Activated CD4-positive, alpha-beta T cell treated with anti-CD3 and anti-CD28 coated beads, Interleukin-10, Interleukin-2, amounts not matched to agents 100 ng/mL and 50 ng/mL, durations not matched to agents 16 hours and 8 hours (primary cell): ENCODE measurements at places on chromosomes 16 and 17.

DNA sequence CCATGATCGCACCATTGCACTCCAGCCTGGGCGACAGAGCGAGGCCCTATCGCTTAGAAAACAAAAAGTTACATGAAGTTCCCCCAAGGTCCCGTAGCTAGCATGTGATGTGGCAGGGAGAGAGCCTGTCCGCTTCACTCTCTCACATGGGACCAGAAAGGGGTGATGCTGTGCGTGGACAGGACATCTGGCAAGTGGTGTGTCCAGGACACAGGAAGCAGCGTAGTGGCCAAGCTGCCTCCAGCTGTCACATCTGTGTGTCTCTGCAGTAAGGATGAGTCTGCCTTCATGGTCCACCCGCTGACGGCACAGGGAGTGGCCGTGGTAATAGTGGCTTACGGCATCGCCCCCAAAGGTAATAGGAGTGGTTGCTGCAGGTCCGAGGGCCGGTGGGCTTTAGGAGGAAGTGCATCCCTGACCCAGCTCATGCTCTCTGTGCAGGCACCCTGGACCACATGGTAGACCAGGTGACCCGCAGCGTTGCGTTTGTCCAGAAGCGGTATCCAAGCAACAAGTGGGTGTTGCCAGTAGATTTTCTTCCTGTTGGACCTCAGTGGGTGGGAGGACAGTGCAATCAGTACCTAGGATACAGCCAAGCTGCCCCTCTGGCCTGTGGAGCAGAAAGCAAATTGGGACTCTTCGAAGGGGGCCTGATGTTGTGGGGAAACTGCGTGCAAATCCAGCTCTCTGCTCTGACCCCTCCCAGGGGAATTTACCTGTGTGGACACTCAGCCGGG is 9.5 kb upstream of the BIRC5 start:
- no peak for DNase-seq

- peak; percentile 77 for DNase-seq
These were observed 2.4 kb downstream of the CCL18 start for GRCh38 chr17:36066365-36066985.

DNA sequence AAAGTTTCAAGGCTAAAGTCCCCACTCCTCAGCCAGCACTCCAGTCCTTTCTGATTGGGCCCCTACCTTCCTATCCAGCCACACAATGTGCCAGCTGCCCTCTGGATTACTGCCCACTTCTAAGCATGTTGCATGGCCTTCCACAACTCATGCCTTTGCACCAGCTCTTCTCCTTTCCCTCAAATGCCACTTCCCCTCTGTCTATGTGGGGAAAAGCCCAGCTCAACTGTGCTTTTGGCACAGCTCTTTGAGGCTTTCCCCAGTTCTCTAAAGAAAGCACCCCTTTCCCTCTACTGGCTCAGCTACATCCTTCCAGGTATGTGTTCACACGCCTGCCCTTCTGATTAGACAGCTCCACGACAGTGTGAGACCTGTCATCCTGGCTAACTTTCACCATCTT is 18.5 kb downstream of the GTF3C1 start:
- DNase-seq = no peak

DNA sequence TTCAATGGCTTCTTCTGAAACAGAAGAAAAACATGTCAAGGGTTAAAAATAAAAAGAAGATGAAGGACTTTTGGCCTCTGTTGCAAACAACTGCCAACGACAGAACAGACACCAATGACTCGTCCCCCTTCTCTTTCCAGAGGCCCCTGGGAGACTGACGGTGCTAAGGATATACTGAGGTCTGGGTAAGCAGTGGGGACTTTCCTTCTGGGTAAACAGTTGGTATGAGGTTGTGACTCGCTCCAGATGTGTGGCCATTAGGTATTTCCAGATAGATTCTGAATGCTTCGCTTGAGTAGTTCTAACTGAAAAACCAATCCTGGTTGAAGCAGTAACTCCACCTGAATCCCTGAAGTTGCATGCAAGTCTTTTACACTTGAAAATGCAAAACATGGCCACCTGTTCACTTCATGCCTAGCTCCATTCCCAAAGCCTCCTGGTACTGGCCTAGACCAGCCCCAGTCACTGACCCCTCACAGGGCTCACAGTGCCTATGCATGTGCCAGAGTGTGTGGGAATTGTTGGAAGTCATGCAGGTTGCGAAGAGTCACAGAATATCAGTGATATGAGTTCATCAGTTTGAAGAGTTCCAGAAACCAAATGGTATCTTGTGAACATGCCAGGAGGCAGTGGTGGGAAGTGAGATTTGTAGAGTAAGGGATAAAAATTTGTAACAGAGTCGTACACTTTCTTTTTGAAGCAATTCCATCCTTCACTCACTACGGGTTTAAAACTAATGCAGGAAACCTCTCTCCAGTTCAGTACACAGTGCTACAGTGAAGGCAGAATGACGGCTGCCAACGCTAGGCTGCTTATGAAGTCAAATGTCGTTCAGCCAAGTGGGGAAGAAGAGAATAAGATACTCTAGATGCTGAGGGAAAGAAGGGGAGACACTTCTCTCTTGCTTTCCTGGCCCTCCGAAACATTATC is 217.8 kb downstream of the ZFHX3 start:
- peak; percentile 5 for DNase-seq

DNA sequence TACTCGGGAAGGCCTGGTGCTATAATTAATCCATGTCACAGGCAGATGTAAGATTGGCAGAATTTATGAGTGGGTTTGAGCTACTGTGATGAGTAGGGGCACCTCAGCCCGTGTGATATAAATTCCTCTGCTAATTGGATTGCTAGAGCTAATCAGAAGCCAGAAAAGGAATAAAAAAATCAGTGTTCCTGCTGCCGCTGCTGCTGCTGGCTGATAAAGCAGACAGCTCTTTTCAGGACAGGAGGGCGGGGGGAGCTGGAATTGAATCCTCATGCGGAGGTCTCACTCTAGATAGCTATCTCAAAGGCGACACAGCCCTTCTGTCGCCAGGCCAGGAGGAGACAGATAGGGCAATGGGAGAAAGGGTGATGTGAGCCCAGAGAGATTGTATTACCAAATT is 182.7 kb upstream of the ZFHX3 start:
- no peak for DNase-seq

GRCh38 chr17:44200478-44201155 is 933 bp upstream of the ATXN7L3 start:
- DNase-seq = peak; percentile 24

DNA sequence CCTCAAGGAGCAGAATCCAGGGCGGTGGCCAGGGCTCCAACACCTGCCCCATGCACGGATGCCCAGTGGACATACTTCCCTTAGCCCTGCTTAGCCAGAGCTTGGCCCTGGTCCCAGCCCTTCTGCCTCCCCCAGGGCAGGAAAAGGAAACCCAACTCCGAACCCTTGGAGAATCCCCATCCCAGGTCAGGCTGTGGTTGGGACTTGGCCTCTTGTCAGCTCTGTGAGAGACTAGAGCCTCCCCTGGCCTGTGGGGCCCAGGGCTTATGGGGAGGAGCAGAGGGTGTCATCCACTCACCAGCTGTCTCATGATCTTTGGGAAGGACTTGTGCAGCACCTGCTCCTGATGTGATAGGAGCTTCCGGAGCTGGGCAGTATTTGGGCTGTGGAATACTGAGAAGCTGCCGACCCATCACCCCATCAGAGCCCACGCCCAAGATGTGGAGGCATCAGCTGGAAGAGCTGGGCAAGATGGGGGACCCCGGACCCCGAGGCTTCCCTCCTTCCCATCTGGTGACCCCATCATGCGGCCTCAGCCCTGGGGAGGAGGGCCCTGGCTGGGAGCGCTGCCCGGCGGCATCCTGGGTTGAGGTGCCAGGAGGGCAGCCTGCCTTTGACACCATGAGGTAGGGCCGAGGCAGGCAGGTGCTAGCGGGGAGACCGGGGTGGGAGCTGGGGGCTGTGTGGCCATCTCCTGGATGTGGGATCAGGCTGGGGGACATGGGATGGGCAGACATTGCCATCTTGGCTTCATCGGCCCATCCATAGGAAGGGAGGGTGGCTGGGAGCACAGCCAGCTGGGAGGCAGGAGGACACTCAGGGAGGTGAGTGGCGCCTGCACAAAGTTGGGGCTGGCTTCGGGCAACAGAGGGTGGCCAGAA is 45.1 kb downstream of the TNFRSF13B start:
- DNase-seq = no peak

GRCh38 chr17:75241502-75241901 is 19.9 kb downstream of the GGA3 start:
- DNase-seq = no peak

DNA sequence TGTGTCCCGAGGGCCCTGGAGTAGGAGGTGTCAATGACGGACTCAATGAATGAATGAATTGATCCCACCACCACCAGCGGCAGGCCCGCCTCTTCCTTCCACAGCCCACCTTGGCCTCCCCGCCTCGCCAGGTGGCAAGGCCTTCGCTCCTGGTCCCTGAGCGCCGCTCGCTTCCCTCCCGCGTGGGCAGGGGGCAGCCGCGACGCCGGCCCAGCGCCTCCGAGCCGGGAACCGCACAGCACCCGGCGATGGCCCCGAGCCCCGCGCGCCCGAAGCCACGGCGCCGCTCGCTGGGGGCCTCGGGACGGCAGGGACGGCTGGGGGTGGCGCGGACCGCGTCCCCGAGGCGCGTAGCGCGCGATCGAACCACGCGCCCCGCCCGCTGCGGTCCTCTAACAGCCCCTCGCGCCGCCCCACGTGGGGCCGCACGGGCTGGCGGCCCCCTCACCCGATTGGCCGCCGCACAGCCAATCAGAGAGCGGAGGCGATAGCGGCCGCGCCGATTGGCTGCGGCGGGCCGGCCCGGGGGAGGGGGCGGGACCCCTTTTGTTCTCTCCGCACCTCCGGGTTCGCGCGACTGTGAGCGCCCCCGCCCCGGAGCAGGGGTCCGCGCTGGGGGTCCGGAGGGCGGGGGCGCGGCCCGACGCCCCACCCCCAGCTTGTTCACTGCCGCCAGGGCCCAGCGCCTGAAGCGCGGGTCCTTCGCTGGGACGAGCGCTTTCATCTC is 31.4 kb downstream of the ACTG1 start:
- peak; percentile 49 for DNase-seq

DNA sequence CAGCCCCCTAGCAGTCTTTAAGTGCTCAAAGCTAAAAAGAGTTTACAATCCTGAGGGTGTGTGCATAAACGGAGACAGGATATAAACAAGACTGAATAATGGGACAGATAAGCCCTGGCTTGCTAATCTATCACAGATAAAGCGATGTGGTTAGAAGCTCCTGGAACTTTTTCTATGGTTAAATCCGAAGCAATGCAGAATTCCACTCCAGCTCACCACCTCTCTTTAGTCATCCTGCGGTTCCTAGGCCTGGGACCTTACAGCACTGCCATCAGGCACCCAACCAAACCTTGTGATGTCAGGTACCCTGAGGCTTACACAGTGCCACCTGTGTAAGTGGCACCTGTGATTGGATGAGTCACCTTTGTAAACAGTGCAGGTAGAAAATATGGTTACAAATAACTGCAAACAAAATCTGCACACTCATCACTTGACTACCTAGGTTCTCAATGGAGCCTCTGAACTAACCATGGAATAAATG is 31.5 kb upstream of the B4GALNT2 start:
- DNase-seq = no peak

GRCh38 chr17:76500747-76501017 is 541 bp downstream of the RHBDF2 start:
- no peak for DNase-seq

DNA sequence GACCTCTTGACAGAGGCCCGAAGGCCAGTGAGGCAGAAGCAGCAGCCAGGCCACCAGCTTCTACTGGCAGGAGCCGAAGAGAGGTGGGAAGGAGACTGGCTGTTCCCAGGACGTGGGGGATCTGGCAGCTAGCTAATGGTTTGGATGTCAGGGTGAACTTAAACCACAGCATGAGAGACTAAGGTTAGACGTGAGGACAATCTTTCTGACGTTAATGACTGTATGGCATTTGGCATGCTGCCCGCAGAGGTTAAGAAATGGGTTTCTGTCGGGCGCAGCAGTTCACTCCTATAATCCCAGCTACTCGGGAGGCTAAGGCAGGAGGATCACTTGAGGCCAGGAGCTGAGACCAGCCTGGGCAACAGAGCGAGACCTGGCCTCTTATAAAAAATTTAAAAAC is 6.3 kb upstream of the KRT13 start:
- no peak for DNase-seq

GRCh38 chr17:80362428-80363119 is 52.4 kb upstream of the ENDOV start:
- no peak for DNase-seq

- no peak for DNase-seq
These were observed 378.4 kb upstream of the ASIC2 start for GRCh38 chr17:33671491-33671890.

GRCh38 chr17:3610523-3610922 is 1.3 kb upstream of the TRPV1 start:
- no peak for DNase-seq

- DNase-seq = no peak
These were observed 729 bp upstream of the CLTC start for GRCh38 chr17:59619035-59619297.

- DNase-seq = no peak
These were observed 9.4 kb downstream of the CCDC182 start for GRCh38 chr17:57735707-57736106.

DNA sequence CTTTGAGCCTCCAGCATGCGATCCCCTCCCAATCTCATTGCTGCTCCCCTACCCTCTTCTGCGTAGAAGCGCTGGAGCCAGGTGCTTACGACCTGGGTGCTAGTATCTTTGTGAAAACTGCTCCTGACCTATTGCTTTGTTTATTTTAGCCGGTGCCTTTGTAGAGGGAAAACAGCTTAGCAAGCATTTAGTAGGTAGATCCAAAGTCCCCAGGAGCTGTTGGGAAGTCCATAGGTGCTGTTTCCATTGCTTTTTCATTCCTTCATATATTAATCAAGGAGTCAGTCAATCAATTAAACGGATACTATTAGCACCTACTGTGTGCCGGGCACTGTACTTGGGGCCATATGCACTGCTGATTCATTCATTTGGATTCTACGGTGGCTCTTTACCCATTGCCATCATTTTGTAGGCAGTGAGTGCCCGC is 497.6 kb downstream of the WWOX start:
- DNase-seq = no peak

DNA sequence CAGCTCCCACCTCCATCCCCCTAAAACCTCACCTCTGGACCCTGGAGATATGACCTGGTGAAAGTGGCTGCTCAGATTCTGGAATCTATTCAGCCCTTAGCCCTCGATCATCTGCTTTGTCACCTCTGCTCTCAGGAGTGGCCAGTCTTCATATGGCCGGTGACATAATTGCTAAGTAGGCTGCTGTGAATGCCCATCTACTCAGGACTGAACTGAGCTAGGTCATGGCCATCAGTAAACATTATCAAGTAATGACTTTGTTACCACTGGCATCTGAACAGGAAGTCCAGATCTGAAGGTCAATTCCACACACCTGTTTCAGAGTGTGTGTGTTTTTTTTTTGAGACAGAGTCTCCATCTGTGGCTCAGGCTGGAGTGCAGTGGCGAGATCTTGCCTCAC is 78.6 kb downstream of the CDK5R1 start:
- no peak for DNase-seq

- DNase-seq = peak; percentile 90
These were observed 12.6 kb upstream of the OR1F1 start for GRCh38 chr16:3175157-3176093.
